ENCODE measurements at places on chromosomes 5 and 9. TPM values are rescaled to one million over a fixed set of nuclear protein-coding genes. Genes with fewer than 3 reads are reported as not detected.

The NEUROG1 gene
- not detected for total RNA-seq

The CMYA5 gene
- total RNA-seq, result 0.26 TPM

DNA sequence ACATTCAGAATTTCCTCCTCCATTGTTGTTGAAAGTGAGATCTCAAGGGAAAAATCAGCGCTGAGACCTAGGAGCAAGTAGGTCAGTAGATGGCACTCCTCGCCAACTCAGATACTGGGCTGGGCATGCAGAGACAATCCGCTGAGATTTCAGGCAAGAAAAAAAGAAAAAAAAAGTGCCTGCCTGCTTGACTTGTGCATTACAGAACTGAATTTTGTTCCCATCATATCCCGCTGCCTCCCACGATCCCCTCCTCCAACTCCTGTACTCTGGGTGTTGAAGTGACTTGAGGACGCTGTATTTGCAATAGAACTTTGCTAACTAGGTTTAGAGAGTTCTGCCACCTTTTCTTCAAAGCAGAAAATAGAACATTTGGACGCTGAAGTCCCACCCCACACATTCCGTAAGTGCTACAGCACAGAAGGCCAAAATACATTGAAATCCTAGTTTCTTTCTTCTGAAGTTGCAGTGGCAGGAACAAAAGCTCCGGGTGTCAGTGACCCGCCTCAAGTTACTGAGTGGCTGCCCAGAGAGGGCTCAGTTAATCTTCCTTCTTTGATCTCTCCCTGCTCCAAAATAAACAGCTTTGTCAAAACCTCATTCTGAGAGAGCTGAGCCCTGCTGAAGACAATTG lies 265.8 kb downstream of the MLLT3 start:
- no peak overlapping the region for H3K27ac ChIP-seq
- H3K4me3 ChIP-seq, result no peak overlapping the region
- no peaks in the 10 kb centered on the region for H3K27me3 ChIP-seq
- H3K4me1 ChIP-seq, result peaks cover 61% of the 10 kb centered on the region

The RBM18 gene
- 25.9 TPM for total RNA-seq

DNA sequence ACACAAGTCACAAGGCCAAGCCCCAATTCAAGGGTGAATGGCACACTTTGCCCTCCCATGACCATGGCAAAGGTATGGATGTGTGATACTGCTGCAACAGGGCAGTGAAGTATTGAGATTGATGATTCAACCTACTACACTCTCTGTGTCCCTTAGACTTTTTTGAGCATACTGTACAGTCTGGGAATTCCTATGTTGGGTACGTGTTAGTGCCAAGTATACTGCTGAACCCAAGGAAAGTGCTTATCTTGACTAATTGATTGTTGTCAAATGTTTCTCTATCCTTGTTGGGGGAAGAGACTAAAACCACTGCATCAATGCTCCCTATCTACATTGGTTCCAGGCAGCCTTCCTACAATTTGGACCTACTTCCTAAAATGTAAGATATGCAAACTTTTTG lies 93.7 kb downstream of the NDFIP1 start:
- H3K4me3 ChIP-seq, result no peak overlapping the region
- no peak for DNase-seq
- H3K4me1 ChIP-seq, result no peaks in the 10 kb centered on the region
- H3K27ac ChIP-seq, result no peak overlapping the region
- no peaks in the 10 kb centered on the region for H3K27me3 ChIP-seq
- H3K36me3 ChIP-seq, result no peaks in the 10 kb centered on the region
